Large intestine (tissue), 12 donors: ENCODE measurements at places on chromosomes 1 and 21.
A peak's percentile ranks its signal among the peaks of the same experiment; 100 is the strongest.

DNA sequence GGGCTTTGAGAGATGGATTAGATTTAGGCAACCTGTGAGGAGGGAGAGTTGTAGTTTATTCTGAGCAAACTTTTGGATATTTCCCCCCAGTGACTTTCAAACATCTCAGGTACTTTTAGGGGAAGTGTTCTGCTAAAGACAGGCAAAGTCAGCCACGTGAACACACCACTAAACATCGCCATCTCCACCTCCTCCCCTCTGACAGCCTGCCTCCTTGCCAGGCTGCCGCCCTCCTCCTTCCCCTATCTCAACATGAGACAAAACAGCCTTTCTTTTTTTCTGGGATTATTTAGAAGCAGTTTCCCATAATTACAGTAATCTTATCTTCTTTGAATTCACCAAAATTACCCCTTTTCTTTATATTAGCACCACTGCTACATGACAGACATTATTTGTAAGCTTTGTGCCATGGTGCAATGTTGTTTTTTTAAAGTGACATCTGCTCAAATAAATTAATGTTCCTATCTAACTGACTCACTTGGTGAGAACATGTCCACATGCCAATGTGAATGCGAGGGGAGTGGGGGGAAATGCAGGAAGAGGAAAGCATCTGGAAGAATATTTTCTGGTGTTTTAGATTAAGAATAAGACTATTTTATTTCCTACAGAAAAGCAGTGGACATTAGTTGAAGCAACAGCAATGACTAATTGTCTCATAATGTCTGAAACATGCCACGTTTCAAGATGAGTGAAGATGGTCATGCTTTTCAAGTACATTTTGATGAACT is 147.8 kb upstream of the ATP1B1 start:
- DNase-seq: peak; percentile 67

DNA sequence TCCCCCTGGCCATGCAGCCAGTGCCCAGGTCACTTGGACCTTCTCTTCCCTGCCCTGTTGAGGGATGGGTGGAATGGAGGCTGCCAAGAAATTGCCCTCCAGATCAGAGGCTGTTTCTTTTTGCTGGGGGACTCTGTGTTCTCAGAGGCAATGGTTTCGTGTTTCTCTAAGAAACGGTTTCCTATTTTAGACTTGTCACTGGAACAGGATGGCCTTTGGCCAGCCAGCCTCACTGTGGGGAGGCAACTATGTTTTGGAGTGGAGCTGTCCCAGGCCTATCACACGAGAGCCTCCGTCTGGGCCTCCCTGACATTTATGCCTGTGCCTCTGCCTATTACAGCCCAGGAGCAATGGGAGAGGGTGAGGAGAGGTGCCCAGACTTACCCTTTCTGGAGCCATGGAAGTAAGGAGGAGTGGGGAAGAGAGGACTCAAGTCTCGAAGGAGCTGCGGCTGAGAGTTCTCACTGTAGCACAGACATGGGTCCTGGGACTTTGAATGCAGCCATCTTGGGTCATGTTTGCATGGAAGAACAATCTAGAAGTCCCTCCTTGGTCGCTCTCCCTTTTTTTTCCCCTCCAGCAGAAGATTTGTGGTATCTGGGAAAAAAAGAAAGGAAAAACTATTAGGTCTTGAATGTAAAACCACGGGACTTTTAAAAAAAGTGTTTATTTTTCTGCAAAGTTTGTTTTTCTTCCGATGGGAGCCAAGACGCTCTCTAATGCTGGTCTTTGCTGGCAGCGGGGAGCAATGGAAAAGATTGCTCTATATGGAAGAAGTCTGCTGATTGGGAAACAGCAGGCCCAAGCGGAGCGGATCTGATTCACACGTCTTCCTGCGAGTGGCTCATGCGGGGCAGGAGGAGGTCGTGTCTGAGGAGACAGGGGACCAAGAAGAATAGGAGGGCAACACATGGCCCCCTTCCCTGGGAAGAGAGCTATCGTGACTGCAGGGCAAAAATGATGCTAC is 219.2 kb downstream of the FOXD2 start:
- no peak for DNase-seq

DNA sequence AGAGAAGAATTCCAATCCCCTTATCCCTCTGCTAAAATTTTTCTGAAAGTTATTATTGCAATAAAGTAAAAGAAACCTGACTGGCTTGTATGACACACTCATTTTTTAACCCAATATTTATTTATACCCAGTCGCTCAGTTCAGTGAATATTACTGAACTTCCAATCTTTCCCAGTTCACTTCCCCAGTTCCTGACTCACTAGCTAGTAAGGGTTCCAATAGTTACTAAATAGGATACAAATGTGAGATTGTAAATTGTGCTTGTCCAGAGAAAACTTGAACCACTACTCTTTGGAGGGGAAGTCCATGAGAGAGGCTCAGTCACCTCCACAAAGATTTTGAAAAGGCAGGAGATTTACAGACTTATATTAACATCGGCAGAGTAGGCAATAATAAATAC is 31.4 kb downstream of the PRDX6 start:
- DNase-seq: no peak

GRCh38 chr1:85027242-85027983 is 20.9 kb downstream of the MCOLN3 start:
- no peak for DNase-seq

GRCh38 chr21:45818904-45819285 is 162.7 kb upstream of the COL6A1 start:
- DNase-seq: no peak

GRCh38 chr1:245754463-245754961 is 599.7 kb downstream of the KIF26B start:
- no peak for DNase-seq

- no peak for DNase-seq
These were observed 750 bp upstream of the PTGFRN start for GRCh38 chr1:116908820-116909511.

- DNase-seq: no peak
These were observed 5.8 kb downstream of the AVPR1B start for GRCh38 chr1:206111271-206111927.
